HFFc6 (cell line): ENCODE measurements at places on chromosomes 1 and 21. TPM values are rescaled to one million over a fixed set of nuclear protein-coding genes. Genes with fewer than 3 reads are reported as not detected.
A peak's percentile ranks its signal among the peaks of the same experiment; 100 is the strongest.

- no peak for DNase-seq
- no peak overlapping the region for H3K4me3 ChIP-seq
- no peaks in the 10 kb centered on the region for H3K4me1 ChIP-seq
- H3K27ac ChIP-seq: no peak overlapping the region
- no peaks in the 10 kb centered on the region for H3K36me3 ChIP-seq
Measured at GRCh38 chr1:95096218-95096841, 20.8 kb upstream of the TLCD4 start.

GRCh38 chr1:181135815-181136737, 47.6 kb downstream of the IER5 start:
- peak overlapping the region; percentile 86 for H3K4me3 ChIP-seq
- peaks cover 74% of the 10 kb centered on the region for H3K4me1 ChIP-seq
- H3K27ac ChIP-seq: peak overlapping the region; percentile 100
- peak; percentile 91 for DNase-seq

- H3K4me1 ChIP-seq: peaks cover 31% of the 10 kb centered on the region
- H3K27ac ChIP-seq: no peak overlapping the region
- no peak overlapping the region for H3K4me3 ChIP-seq
- H3K27me3 ChIP-seq: peaks cover 2% of the 10 kb centered on the region; the same call in 1 of the 2 replicates
- H3K36me3 ChIP-seq: no peaks in the 10 kb centered on the region
Measured at GRCh38 chr1:119288751-119289150, 79.8 kb upstream of the HAO2 start.

CD48 gene
- not detected in 3 replicates for total RNA-seq

DENND2C gene
- 1.6 to 2.4 TPM (median 1.8 TPM) in 3 replicates for total RNA-seq
